Foreskin keratinocyte (primary cell): ENCODE measurements at places on chromosomes 16 and 17. TPM values are rescaled to one million over a fixed set of nuclear protein-coding genes. Genes with fewer than 3 reads are reported as not detected.

Gene KAT7
- polyA plus RNA-seq, result 10.3 and 13.2 TPM in 2 replicates

Gene CACNG1
- polyA plus RNA-seq, result not detected in 2 replicates

Gene CRYM
- polyA plus RNA-seq, result 0.08 TPM in 1 of 2 replicates, not detected in the other

Gene SLC5A11
- not detected in 2 replicates for polyA plus RNA-seq

Gene ARHGAP23
- polyA plus RNA-seq, result 21.7 and 25.9 TPM in 2 replicates

Gene SOX8
- not detected in 2 replicates for polyA plus RNA-seq

Gene ARL5C
- not detected in 2 replicates for polyA plus RNA-seq

Gene CES1
- polyA plus RNA-seq, result 0.31 TPM in 1 of 2 replicates, not detected in the other

Gene GRIN2C
- not detected in 2 replicates for polyA plus RNA-seq

Gene VAMP2
- polyA plus RNA-seq, result 15.2 and 17.7 TPM in 2 replicates

Gene NME2
- polyA plus RNA-seq, result 1,484 and 1,519 TPM in 2 replicates

Gene TLCD1
- polyA plus RNA-seq, result 17.7 and 19.4 TPM in 2 replicates

Gene B4GALNT2
- 0.26 and 0.67 TPM in 2 replicates for polyA plus RNA-seq

Gene ITGB4
- 1,123 and 1,776 TPM in 2 replicates for polyA plus RNA-seq

Gene METTL2A
- polyA plus RNA-seq, result 22.1 and 25.2 TPM in 2 replicates

Gene PSME3
- polyA plus RNA-seq, result 98.1 and 120 TPM in 2 replicates

Gene TP53TG3F
- polyA plus RNA-seq, result not detected in 2 replicates

Gene PIRT
- not detected in 2 replicates for polyA plus RNA-seq

Gene RNF157
- polyA plus RNA-seq, result 0.01 TPM in 1 of 2 replicates, not detected in the other

Gene SLC12A3
- polyA plus RNA-seq, result 0.03 TPM in 1 of 2 replicates, not detected in the other

Gene EIF4A3
- polyA plus RNA-seq, result 96.1 and 105 TPM in 2 replicates

Gene CACNG4
- polyA plus RNA-seq, result 0.18 and 0.21 TPM in 2 replicates

Gene KRTAP2-3
- polyA plus RNA-seq, result 1.2 and 4.2 TPM in 2 replicates

Gene PRSS36
- polyA plus RNA-seq, result 0.34 and 0.69 TPM in 2 replicates

Gene OTOA
- 0.04 and 0.07 TPM in 2 replicates for polyA plus RNA-seq

Gene SLC4A1
- polyA plus RNA-seq, result not detected in 2 replicates

Gene NKD1
- polyA plus RNA-seq, result 0.10 and 0.36 TPM in 2 replicates

Gene HSD17B2
- polyA plus RNA-seq, result 1.5 and 2.0 TPM in 2 replicates

Gene ACSM3
- polyA plus RNA-seq, result 0.18 and 0.40 TPM in 2 replicates

Gene KRT39
- polyA plus RNA-seq, result not detected in 2 replicates

Gene C17orf50
- polyA plus RNA-seq, result not detected in 2 replicates

Gene CCDC92B
- 0.03 TPM in 2 replicates for polyA plus RNA-seq

Gene MYL4
- not detected in 2 replicates for polyA plus RNA-seq

Gene GPATCH8
- polyA plus RNA-seq, result 3.9 and 4.9 TPM in 2 replicates

Gene RDM1
- polyA plus RNA-seq, result 2.0 and 2.1 TPM in 2 replicates

Gene ABCA9
- not detected in 2 replicates for polyA plus RNA-seq

Gene FASN
- polyA plus RNA-seq, result 357 and 440 TPM in 2 replicates

Gene SLC6A4
- polyA plus RNA-seq, result not detected in 2 replicates
